Cortex of kidney (tissue), 1 donor: ENCODE measurements at places on chromosomes 5 and 9.

GRCh38 chr5:54090495-54091120, 219.8 kb downstream of the ARL15 start:
- DNase-seq = no peak

- DNase-seq = no peak
These were observed 38.2 kb upstream of the POMT1 start for GRCh38 chr9:131464354-131465000.

DNA sequence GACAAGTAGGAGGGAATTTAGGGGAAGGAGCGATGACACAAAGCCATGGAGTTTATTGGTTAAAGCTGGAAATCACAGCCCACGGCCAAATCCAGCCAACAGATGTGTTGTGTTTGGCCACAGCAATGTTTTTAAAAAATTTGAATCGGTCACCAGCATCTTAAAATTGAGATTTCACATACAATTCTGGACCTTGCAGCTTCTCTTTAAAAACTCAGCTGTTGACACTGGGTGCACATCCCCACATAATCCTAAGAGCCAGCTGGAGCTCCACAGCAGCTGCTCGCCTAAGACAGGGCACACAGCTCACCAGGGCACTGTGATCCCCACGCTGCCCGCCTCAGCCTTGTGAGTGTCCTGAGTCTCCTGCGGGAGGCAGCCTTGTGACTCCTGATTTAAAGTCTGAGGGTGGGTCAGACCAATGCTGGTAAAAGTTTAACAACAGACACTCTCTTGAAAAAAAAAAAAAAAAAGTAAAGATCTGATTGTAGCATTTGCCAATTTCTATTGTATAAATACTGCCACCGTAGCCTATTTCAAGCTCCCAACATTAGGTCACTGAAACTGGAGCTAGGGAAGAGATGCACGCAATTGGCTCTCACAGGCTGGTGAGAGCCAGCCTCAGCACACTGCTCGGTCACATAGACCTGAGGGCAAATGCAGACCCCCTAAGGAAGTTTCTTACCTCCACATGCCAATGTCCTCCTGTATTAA, 124.8 kb downstream of the HSD17B3 start:
- no peak for DNase-seq

DNA sequence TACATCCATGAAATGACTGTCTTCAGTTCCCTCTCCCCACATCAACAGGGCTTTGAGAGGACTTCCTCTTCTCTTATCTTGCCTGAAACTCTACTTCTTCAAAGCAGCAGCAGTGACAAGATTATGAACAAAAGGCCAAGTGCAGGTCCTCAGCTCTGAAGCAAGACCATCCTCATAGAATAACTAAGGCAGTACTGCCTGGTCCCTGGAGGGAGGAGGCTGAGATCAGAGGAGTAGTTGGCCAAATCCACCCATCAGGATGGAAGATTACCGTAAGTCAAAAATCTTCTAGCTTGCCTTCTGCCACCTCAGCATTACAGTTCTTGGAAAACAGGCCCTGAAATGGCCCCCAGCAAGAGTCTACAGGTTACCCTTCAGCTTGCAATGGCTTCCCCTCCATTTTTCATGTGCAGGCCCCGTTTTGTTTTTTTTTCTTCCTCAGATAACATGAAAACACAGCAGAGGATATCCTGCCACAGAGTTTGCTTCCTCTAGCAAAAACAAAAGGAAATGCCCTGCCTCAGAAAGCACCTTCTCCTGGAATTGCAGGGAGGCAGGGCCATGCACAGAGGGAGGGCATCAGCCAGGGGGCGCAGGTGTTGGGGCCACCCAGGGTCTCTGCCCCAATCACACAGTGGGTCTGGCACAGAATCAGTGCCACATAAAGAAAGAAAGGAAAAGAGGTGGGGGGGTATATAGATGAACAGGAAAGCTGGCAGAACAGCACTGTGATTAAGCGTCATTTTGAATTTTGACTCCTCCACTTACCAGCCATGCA, 40.0 kb downstream of the KLHL3 start:
- no peak for DNase-seq

GRCh38 chr9:131441441-131441840, 47.6 kb downstream of the PRRC2B start:
- DNase-seq = no peak

GRCh38 chr5:129496421-129496820, 36.3 kb downstream of the ADAMTS19 start:
- DNase-seq = no peak

DNA sequence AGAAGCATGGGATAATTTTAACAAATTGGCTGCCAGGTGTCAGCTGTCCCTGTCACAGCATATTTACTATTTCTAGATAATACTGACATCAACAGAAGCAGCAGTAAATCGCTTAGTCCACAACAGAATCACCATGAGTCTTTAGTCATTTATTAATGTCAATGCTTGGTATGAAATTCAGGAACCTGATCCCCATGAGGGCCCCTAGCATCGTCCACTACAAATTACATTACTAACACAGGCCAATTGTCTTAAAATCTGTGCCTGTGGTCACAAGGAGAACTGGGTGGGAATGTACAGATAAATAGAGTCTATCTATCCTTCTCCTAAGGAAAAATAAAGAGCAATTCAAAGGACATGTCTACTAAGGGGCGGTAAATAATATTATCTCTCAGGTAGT, 76.1 kb downstream of the TSSK1B start:
- DNase-seq = no peak

DNA sequence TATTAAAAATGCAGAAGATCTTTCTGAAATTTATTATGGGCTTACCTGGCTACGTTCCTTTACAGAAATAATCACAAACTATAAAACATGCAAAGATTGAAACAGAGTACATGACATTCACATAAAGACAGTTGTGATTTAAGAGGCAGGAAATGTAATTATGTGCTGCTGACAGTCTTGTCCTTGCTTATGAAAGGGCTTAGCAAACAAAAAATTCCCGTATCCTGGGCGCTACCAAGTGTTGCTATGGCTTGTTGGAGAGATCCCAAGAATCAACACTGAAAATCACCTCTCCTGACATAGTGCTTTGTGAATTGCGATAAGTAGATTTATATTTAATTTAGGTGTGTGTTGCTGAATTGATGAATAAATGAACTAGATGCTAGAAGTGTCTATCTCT, 352.5 kb upstream of the C9orf72 start:
- no peak for DNase-seq
